CD4-positive, alpha-beta T cell treated with Interleukin-6 at 100 ng/mL for 8 hours (primary cell): ENCODE measurements at places on chromosomes 5 and 9.
A peak's percentile ranks its signal among the peaks of the same experiment; 100 is the strongest.

DNA sequence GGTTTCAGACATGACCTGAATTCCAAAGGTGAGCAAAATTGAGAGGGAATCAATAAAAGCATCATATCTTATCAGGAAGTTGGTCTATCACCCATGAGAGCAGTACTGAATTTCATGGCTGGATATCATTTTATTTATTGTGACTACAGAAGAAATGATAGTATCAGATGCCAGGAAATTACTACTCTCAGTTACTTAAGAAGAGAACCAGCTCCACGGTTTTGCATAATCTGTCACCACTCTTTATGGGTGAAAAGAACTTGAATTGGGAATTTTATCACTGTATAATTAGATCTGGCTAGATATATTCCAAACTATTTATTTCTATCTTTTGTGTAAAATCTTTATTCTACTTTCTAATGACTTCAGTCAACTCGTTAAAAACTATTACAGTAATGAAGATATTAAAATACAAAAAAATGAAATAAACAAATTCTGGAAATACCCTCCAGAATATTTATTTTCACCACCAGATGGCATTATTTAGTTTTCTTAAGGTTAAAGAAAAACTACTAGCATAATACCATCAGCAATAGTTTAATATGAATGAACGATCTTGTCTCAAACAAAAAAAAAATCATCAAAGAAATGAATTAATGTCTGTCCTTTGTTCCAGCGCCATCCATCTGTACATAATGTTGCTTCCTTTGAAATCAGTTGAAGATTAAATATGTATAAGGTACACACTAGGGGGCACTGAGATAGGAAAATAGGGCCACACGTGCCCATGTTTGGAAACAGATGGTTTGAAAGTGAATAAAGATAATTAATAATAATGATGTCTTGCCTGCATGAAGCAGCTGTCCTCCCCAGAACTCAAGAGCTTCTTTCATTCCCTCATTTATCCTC lies 84.7 kb upstream of the SLCO6A1 start:
- DNase-seq = no peak

- DNase-seq = no peak
Observed at GRCh38 chr5:158549311-158549710, 550.4 kb downstream of the EBF1 start.

DNA sequence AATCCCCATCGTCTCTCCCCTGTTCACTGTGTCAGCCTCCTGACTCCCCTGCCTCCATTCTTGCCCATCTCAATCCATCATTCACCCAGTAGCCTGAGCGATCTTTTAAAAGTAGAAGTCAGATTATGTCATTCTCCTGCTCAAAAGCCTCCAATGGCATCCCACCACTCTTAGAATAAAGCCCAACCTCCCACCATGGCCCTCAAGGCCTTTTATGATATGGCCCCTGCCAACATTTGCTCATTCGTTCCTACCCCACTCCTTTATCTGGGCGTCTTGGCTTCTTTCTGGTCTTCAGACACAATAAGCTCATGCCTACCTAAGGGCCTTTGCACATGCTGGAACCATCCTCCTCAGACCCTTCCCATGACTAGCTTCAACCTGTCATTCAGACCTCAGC lies 35.5 kb upstream of the KCNMB1 start:
- no peak for DNase-seq

GRCh38 chr9:134215699-134216448 lies 51.5 kb upstream of the RNU6ATAC start:
- no peak for DNase-seq

DNA sequence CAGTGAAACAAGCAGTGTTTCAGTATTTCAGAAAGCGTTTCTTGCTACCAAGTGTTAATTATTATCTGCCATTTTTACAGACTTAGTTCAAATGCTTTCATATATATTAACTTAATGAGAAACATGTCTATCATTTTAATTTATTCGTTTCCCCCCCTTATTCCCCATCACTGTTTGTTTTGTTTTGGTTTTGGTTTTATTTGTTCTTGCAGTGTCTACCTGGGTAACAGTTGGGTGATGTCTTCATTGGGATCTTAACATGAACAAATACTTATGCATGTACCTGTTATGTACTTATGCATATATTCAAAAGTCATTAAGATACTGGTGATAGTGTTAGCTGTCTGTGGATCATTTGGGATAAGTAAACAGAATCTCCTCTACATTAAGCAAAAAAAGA lies 108.0 kb downstream of the CDC42SE2 start:
- no peak for DNase-seq

GRCh38 chr5:130836729-130837649 lies 328.1 kb downstream of the HINT1 start:
- peak; percentile 2 for DNase-seq

DNA sequence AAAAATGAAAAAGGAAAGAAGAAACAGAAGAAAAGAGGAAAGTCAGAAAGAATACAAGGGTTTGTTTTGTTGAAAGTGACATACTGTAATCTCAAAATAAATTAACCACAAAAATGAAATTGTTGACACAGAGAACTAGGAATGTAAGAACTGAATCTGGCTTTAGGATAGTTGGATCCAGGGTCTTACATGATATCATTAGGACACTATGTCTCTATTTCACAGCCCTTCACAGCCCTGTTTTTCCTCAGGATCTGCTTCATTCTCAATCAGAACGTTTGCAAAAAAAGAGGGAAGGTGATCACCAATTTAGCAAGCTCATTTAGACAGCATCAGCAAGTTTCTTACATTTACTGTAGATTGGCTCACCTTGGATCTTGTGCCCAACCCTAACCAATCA lies 188.5 kb upstream of the NREP start:
- no peak for DNase-seq

GRCh38 chr9:100549048-100549447 lies 28.8 kb upstream of the CAVIN4 start:
- DNase-seq = no peak

- no peak for DNase-seq
Observed at GRCh38 chr5:117486261-117486660, 911.6 kb upstream of the SEMA6A start.

GRCh38 chr5:6856653-6857052 lies 143.4 kb downstream of the TENT4A start:
- DNase-seq = no peak

DNA sequence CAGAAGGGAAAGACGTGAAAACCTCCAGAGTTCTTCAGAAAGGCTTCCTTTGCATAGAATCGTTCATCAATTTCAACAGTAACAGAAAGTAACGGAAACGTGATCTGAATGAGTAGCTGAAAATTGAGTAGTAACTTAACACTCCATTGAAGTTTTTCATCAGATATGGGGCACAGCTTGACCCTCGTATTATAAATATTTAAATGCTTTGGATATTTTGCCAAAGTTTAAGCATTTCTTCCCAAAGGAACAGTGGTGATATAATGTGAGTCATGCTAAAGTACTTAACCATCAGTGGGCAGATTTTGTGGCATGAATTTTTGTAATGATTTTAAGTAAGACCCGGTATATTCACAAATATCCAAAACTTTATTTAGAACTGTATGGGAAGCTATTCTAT lies 67.4 kb upstream of the ADAMTS19 start:
- no peak for DNase-seq

DNA sequence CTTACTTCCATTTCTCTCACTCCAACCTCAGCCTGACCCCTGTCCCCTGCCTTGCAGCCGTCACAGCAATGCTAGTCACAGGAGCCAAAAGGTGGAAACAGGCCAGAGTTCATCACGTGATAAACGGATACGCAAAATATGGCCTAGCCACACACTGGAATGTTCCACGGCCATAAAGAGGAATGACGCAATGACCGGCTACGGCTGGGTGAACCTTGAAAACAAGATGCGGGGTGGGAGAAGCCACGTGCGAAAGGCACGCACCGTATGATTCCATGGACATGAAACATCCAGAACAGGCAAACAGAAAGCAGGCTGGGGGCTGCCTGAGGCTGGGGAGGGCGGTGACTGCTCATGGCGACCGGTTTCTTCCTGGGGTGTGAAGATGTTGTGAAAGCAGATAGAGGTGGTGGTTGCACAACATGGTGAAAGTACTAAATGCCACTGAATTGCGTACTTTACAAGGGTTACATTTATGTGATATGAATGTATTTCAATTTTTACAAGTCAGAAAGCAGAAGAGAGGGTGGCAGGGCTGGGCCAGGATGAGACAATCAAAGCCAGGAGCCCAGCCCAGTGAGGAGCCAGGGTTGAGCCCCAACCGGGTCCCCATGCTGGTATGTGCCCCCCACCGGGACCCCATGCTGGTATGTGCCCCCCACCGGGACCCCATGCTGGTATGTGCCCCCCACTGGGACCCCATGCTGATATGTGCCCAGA lies 117.8 kb upstream of the SARDH start:
- DNase-seq = no peak

- DNase-seq = no peak
Observed at GRCh38 chr5:62603934-62604333, 25.3 kb downstream of the LRRC70 start.

- DNase-seq = no peak
Observed at GRCh38 chr5:147397616-147398015, 112.3 kb downstream of the DPYSL3 start.

GRCh38 chr5:171617266-171617665 lies 168.4 kb upstream of the SMIM23 start:
- DNase-seq = no peak

- no peak for DNase-seq
Observed at GRCh38 chr9:97411440-97411788, 482 bp upstream of the TDRD7 start.

GRCh38 chr9:129495620-129496472 lies 125.1 kb downstream of the C9orf50 start:
- DNase-seq = peak; percentile 79

GRCh38 chr9:128192601-128193371 lies 1.4 kb upstream of the CIZ1 start:
- DNase-seq = peak; percentile 50

GRCh38 chr9:133184971-133185370 lies 21.3 kb upstream of the GBGT1 start:
- peak; percentile 39 for DNase-seq

DNA sequence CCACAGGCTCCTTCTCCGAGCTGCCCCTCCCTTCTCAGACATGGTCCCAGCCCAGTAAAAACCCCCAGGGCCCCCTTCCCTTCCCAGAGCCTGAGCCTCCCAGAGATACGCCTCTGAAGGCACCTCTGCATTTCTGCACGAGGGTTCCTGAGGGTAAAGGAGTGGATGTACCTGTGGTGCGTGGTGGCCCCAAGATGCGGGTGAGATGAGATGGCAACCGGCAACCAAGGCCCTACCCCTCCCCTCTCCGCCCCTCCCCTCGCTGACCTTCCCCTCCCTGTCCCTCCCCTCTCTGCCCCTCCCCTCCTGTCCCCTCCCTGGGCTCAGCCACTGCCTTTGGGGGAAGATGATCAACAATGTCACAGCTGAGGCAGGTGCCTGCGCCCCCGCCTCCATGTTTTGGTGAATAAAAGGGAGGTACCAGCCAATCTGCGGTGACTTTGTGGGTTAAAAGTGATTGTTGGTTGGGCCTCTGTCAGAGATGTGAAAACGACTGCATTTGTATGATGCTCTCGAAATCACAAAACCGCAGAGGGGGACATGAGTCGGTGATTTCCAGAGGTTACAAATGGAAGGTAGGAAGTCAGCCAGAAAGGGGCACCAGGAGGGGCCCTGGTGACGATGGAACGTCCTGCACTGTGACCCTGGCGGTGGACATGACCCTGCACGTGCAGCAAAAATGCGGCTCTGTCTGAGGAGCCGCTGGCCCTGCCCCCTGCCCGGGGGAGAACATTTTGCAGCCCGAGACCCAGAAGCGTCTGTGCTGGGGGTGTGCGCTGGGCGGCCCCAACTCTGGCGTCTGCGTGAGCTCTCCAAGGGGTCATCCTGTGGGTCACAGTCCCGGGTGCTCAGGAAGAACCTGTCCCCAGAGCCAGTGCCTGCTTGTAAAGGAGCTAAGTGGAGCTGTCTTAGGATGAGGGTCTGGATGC lies 3.7 kb downstream of the LCN9 start:
- DNase-seq = no peak

DNA sequence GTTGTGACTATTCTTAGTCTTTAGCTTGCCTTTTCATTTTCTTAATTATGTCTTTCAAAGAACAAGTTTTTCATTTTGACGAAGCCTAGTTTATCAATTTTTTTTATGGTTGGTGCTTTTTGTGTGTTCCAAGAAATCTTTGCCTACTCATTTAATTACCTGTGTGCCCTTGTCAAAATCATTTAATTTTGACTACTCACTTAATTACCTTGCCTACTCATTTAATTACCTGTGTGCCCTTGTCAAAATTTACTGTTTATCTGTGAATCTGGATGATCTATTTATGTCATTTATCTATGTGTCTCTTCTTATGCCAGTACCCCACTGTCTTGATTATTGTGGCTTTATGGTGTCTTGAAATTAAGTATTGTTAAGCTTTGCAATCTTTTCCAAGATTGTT lies 63.9 kb downstream of the MTAP start:
- no peak for DNase-seq

DNA sequence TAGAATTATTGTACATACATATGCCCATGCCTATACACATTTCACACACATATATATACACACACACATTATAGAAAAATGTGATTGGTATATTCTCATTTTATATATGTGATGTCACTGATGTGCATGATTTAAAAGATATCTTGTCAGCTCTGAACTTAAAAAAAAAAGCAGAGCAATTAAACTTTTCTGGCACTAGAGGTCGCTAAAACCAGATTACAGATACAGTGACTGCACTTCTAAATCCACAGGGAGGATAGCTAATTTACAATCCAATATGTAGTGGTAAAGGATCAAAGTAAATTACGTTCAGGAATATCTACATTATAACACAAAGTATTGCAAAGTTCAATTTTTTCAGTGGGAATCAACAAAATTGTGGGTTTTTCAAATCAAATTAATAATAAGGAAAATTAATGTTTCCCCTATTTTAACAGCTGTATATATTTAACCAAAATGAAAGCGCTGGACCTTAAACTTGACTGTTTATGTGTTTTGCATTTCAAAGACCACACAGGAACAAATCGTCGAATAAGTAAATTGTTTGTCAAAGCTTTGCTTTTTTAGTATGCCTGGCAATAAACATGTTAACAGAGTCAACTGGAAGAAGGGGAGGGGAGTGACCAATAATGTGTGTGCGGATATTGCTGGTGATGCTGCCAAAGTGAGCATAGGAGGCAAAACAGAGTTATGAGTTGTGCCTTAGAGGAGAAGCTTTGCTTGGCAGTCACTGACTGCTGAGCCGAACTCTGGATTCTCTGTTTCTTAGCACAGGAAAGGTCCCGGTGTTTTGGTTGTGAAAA lies 1201.4 kb upstream of the C9orf72 start:
- DNase-seq = no peak

GRCh38 chr9:116387934-116388698 lies 234.5 kb downstream of the PAPPA start:
- DNase-seq = no peak

DNA sequence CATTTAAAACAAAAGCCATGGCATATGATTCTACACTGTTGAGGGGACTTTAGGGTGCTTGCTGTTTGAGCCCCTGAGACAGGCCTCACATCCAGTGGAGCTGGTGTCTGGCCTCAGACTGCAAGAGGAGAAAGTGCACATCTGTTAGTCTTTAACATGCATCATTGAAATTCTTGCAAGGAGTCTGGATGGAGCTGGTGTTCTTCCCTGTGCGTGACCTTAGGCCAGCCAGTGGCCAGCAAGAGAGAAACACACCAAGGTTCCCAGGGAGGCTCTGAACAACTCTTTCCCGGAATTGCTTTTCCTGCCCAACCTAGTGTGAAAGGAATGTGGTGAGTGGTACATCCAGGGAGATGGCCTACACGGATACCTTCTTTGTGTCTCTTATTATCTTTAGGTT lies 282.8 kb upstream of the TNC start:
- no peak for DNase-seq
